ENCODE measurements at places on chromosomes 1 and 21.

DNA sequence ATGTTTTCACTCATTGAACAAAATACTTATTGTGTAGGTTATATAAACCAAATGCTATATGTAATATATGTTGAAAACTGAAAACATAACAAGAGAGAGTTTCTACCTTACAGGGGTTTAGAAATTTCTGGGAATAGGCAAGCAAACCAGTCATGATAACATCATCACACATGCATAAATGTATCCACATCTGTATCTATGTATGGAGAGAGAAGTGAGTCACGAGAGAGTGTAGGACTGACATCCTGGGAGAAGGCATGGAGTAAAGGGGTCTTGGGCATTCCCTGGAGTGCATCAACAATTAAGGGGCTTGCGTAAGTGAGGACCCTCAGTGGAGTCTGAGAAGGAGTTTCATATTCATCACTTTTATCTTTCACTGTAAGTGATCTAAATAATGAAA, 65.5 kb downstream of the PCNX2 start:
- no peak for DNase-seq

DNA sequence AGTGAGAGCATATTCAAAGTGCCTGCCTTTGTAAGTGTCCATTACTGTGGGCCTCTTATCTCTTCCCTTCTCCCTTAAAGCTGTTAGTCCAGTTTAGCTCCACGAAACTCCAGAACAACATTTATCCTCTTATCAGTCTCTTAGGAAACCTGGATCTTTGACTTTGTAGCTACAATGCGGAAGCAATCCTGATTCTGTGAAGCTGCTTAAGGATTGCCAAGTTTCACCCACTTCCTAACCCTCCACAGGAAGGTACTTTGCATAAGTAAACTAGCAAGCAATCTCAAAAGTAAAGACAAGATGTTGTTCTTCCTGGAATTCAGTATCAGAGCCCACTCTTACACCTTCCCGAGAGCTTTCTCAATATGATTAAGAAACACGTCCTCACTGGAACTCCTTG, 164.9 kb upstream of the USP25 start:
- DNase-seq, result no peak

- no peak for DNase-seq
Observed at GRCh38 chr1:20143734-20144565, 4.8 kb downstream of the PLA2G2F start.

DNA sequence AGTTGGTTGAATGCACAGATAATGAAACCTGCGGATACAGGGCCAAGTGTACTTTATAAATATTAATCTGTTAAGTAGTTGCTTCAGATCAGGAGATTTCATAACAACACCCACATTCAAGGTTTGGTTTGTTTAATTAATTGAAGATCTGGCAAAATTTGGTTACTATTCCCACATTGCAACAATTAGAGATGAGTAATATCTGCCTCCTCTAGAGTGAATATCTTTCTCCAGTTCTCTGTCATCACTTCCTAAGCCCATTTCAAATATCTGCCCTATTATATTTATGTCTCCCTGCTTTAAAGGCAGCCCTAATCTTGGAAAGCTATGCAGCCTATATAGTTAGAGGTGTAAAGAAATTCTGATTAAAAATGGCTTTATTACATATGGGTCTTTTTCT, 61.4 kb downstream of the PPP2R5A start:
- no peak for DNase-seq

DNA sequence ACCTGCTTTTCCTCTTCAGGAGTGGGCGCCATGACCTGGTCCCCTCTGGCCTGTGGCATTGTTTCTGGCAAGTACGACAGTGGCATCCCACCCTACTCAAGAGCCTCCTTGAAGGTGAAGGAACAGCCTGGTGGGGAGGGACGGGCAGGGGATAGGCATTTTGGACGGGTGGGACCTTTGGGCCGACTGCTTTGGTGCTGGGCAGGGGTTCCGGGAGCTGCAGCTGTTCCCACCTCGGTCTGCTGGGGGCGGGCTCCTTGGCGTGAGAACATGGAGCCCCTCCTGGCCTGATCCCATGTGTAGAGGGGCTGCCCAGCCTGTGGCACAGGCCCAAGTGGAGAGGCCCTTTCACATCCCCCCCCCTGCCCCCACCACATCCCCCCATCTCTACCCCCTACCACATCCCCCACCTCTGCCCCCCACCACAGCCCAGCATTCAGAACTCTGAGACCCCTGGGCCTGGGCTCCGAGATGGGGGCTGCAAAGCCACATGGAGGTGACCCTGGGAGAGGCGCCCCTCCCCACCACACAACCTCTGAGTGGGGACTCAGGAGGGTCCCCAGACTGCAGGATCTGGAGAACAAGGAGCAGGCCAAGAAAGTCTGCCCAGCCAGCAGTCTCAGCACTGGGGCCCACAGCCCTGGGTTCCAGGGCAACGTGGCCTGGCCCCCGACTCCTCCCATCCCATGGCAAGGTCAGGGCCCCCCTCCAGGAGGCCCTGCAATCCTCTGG, 50.0 kb downstream of the KCNAB2 start:
- DNase-seq, result no peak

DNA sequence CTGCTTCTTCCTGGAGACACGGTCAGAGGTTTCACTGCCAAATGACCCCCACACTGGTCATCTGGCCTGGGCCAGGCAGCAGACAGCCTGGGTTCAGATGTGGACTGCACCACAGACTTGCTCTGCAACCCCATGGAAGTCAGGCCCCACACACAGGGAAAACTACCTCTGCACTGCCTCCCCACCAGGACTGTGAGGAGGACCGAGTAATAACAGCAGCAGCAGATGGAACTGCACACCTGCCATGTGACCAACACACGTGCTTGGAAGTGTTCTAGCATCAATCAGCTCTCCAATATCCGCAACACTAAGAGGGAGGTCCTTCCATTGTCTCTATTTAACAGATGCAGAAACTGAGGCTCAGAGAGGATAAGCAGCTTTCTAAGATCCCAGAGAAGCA, 51.4 kb downstream of the SLC9A1 start:
- no peak for DNase-seq

DNA sequence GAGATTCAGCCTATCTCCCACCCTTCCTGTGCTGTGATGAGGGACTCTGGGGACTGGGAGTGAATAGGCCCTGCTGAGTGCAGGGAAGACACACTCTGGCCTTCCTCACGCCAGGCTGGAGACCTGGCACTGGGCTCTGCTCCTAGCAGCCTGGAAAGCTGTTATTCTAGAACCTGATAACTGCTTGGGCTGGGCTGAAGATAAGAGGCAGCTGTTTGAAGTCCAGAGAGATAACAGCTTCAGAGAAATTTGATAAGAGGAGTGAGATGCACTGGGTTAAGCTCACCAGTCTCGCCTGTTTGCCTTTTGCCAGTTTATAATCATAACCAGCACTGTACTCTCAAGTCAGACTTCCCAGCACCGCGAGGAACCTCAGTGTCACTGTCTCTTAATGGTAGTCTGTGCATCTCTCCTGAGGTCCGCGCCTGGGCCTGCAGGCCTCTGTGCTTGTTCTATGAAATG, 46.6 kb upstream of the GPR37L1 start:
- DNase-seq, result no peak

GRCh38 chr1:98420376-98421084, 241.0 kb upstream of the SNX7 start:
- no peak for DNase-seq

DNA sequence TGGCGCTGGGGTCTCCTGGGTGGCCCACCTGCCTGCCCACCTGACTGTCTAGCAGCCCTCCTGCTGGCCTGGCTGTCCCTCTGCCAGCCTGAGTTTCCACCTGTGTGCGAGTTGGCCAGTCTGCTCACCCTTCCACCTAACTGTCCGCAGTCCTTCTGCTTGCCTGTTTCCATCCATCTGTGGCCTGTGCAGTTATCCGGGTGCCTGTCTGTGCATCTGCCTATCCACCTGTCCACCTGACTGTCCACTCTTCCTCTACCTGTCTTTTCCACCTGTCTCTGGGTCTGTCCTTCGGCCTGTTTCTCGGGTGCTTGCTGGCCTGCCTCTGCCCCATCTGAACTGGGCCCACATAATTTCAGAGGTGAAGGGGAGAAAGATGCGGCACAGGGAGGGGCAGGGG, 1.9 kb downstream of the KCNQ4 start:
- no peak for DNase-seq

- DNase-seq, result no peak
Observed at GRCh38 chr1:13842497-13842896, 142.5 kb downstream of the PRDM2 start.

DNA sequence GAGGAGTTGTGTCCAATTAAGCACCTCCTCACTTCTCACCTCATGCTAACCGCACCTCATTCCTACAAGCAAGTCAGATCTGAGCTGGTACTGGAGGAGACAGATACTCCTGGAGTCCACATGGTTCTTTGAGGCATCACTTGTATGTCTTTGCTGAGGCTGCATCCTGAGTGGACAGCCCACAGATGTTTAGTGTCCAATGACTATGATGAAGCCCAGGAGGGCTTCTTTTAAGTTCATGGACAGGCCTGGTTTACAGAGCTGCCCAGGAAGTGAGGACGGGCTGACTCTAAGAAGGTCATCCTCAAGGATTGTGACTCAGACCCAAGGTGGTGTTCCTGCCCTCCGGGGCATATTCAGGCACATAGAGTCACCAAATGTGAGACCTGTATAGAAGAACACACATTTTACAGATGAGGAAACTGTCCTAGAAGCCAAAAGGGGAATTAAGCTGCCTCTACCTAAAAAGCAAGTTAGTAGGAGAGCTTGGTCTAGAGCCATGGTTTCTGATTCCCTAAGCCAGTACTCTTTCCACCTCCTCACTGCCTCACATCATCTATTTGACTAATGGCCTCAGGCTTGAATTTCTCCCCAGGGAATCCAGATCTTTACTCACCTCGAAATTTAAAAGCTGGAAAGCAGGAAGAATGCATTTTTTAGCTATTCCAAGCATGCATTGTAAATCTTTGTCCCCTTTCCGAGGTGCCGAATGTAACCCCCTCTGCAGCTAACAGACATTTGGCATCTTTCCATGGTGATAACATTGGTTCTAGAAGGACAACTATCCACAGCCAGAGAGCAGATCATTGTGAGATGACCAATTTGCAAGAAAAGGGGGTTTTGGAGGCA, 228.1 kb downstream of the OMA1 start:
- no peak for DNase-seq

GRCh38 chr1:119268879-119269278, 99.7 kb upstream of the HAO2 start:
- no peak for DNase-seq

GRCh38 chr1:202158810-202159533, 1.4 kb downstream of the PTPN7 start:
- no peak for DNase-seq

- DNase-seq, result no peak
Observed at GRCh38 chr1:111895017-111895416, 94.5 kb downstream of the KCND3 start.

GRCh38 chr1:203217668-203218067, 11.8 kb downstream of the CHIT1 start:
- no peak for DNase-seq

DNA sequence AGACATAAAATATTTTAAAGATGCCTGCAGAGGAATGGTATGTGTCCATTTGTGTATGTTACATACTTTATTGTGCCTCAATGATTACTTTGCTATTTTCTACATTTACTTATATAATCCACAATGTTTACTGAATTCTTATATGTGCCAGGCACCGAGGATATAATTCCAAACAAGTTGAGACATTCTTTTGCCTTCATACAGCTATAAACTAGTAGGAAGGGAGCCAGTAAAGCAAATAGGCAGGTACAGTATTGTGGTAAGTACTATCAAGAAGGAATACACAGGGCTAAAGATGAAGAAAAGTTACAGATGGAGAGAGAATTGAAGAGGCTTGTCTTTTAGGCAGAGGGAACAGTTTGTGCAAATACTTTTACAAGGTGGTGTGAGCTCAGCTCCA, 131.6 kb downstream of the DISP1 start:
- no peak for DNase-seq

DNA sequence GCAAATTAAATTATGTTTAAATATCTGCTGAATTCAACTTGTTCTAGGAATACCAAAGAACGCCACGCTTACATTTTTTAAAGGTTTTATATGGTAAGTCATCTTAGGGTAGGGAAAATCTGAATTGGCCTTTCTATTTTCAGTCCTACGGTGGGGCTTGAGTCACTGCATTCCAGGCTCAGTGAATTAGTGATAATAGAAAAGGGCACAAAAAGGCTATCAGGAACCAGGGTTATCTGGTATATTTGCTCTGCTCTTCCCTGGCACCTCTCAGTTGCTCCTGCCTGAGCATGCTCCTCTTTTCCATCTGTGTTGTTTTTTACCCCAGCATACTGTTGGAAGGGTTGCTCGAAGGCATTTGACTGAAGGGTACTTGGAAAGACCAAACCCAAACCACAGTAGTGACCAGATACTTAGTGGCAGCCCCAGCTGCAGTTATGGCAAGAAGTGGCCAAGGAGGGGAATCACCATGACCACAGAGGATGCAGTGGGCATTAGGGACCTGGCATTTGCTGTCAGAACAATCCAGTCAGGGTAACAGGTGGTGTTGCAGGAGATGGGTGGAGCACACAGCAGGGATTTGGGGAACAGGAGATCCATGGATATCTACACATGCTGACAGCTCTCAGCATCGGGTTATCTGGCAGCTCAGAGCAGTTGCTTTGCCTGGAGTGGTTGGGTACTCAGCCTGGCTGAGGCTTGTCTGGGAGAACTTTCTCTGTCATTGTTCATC, 2.3 kb downstream of the OVAAL start:
- DNase-seq, result no peak

GRCh38 chr1:224458996-224459395, 24.4 kb upstream of the WDR26 start:
- no peak for DNase-seq

GRCh38 chr1:230102472-230102871, 35.4 kb downstream of the GALNT2 start:
- no peak for DNase-seq

DNA sequence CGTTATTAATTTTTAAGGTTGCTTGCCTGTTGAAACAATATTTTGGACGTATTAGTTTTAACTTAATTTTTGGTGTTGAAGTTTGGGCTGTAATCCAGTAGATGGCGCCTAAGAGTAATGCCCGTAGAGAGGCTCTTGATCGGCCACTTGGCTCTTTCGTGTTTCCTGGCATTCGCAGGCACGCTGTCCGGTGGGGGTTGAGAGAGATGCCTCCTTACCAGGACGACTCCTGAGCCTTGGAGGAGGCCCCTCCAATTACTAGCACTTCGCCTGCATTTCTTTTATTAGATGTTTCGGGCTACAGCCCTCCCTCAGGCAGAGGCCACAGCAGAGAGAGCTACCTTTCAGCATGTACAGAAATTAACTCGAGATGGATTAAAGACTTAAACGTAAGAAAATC, 12.0 kb downstream of the OR2M4 start:
- no peak for DNase-seq

DNA sequence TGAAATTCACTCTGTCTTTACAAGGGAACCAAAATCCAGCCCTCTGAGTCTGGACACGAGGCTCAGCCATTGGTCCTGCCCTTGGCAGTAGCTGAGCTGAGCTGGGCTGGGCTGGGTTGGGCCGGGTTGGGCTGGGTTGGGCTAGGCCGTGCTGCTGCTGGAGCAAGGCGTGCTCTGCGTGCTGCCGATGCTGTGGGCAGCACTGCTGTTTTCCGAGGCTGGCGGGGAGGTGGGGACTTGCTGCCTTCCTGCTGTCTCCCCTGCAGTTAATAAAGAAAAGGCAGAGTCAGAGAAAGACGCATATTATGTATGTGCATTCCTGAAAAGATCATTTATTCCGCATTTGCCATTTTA, 182.9 kb downstream of the CDC7 start:
- no peak for DNase-seq

- DNase-seq, result no peak
Observed at GRCh38 chr1:41342774-41343355, 18.4 kb upstream of the FOXO6 start.

- DNase-seq, result no peak
Observed at GRCh38 chr1:25220666-25221065, 11.6 kb downstream of the SYF2 start.

- no peak for DNase-seq
Observed at GRCh38 chr1:199786695-199787094, 240.8 kb upstream of the NR5A2 start.
